ENCODE measurements at places on chromosomes 3 and 15. TPM values are rescaled to one million over a fixed set of nuclear protein-coding genes. Genes with fewer than 3 reads are reported as not detected.

Gene WDR93
- not detected for total RNA-seq

Gene VILL
- total RNA-seq, result 2.1 TPM

Gene CILP
- not detected for total RNA-seq

Gene MFGE8
- total RNA-seq, result 53.8 TPM

Gene ADAMTSL3
- 28.8 TPM for total RNA-seq

Gene RMDN3
- 16.6 TPM for total RNA-seq

Gene VPS13C
- total RNA-seq, result 143 TPM

Gene CMTM8
- 2.2 TPM for total RNA-seq

Gene FSIP1
- total RNA-seq, result 0.69 TPM

Gene DAZL
- not detected for total RNA-seq

Gene CRBN
- 104 TPM for total RNA-seq

Gene SLC6A1
- not detected for total RNA-seq

Gene CAMP
- total RNA-seq, result not detected

Gene GXYLT2
- 0.09 TPM for total RNA-seq

Gene SIDT1
- 0.09 TPM for total RNA-seq

Gene CPLX3
- total RNA-seq, result not detected

Gene CCDC50
- 125 TPM for total RNA-seq

Gene CCRL2
- 0.26 TPM for total RNA-seq

Gene GP5
- total RNA-seq, result 0.22 TPM

Gene TRPM1
- 0.11 TPM for total RNA-seq

Gene NTRK3
- not detected for total RNA-seq

Gene KBTBD13
- not detected for total RNA-seq

Gene MEIS2
- total RNA-seq, result 12.2 TPM

Gene GPR62
- under 0.01 TPM for total RNA-seq

Gene CNTN6
- total RNA-seq, result not detected

Gene MYH15
- 0.09 TPM for total RNA-seq

Gene MUSTN1
- not detected for total RNA-seq
